ENCODE measurements at places on chromosomes 1 and 21.

DNA sequence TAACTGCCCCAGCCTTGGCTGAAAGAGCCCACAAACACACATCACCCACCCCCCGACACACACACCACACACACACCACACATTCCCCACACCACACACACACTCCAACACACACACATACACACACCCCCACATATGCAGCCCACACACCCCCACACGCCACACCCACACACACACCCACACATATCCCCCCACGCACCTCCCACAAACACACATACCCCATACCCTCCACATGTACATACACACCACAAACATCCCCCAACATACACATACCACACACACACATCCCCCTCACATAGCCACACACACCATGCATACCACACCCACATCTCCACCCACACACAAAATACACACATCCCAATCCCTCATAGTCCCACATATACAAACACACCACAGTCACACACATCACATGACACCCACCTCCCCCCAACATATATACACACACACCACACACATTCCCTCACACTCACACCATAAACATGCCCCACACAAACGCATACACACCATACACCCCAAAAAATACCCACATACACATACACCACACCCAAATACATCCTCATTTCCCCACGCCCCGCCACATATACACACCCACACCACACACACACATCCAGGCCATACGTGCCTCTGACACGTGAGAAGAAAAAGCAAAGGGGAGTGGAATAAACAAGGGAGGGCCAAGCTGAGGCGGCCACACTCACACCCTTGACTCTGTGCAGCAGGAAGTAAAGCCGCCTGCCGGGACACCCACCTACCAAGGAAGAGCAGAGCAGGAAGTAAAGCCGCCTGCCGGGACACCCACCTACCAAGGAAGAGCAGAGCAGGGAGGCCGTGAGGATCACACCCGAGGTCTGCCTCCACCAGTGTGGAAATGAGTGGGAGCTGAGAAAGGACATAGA lies 53.7 kb downstream of the HSF2BP start:
- DNase-seq = no peak

DNA sequence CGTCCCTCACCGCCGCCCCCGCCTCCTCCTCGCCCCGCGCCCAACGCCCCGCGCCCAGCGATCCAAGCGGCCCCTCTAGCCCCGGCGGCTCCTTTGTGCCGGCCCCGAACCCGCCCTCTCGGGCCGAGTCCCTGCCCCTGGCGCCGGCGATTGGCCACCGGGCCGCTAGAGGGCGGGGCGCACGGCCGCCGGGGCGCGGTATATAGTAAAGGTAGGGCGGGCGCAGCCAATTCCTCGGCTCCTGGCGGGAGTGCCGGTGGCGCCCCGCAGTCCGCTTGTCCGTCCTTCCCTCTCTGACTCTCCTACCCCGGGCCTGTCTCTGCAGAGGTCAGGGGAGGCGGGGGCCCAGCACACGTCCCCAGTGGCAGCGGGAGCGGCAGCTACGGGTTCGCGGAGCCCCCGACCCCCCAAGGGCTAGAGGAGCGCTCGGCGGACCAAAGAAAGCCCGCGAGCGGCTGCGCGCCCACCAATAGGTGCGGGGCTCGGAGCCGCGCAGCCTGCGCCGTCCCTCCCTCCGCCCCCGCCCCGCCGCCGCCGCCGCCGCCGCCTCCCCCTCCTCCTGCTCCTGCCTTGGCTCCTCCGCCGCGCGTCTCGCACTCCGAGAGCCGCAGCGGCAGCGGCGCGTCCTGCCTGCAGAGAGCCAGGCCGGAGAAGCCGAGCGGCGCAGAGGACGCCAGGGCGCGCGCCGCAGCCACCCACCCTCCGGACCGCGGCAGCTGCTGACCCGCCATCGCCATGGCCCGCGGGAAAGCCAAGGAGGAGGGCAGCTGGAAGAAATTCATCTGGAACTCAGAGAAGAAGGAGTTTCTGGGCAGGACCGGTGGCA lies at the start of gene ATP1B1:
Gene ATP1B1 (plus strand): TSS at position 596 of the 826 bp plus-strand sequence. CDS start 140 bp downstream, at position 736.
- peak; percentile 91 for DNase-seq

DNA sequence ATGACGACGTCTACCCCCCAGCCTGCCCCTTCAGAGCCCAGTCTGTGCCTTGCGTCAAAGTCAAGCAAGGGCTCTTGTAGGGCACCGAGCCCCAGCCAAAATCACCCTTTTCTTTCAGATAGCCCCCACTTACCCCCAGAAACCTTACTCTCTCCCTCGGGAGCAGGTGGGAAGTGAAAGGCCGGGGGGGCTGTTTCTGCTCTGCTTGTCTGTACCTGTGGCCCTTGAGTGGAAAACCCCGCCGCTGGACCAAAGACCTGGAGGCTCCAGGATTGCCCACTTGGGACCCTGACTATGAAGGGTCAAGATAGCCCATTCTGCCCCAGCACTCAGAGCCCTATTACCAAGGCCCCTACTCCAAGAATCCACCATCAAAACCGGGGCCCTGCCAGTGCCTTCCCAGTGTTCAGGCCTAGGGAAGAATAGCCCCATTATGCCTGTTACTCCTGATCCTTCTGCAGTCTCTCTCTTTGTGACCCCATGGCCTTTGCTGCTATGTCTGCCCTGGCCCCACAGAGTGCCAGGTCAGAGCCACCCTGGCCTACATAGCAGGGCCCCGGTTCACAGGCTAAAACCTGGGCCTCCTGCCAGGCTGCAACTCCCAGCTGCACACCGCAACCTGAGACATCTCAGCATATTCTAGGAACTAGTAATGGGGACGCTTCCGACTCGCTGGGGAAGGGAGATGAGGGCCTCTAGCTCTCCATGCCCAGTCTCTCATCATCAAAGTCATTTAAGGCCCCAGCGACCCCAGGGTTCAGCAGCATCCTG lies 22.2 kb upstream of the HPDL start:
- DNase-seq = peak; percentile 21

DNA sequence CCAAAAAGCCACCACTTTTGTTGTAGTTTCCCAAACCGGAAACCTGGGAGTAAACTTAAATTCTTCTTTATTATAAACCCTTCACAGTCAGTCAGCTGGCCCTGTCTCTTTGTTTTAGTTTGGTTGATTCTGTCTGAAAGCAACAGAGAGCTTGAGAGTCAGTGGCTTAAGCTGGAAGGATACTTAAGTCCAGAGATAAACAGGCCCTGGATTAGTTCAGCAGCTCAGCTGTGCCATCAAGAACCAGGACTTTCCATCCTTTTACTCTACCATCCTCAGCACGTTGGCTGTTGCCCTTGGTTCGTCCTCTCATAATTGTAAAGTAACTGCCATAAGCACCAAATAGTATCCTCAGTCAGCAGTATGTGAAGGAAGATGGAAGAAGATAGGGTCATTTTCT lies 4.5 kb downstream of the DESI2 start:
- DNase-seq = no peak

DNA sequence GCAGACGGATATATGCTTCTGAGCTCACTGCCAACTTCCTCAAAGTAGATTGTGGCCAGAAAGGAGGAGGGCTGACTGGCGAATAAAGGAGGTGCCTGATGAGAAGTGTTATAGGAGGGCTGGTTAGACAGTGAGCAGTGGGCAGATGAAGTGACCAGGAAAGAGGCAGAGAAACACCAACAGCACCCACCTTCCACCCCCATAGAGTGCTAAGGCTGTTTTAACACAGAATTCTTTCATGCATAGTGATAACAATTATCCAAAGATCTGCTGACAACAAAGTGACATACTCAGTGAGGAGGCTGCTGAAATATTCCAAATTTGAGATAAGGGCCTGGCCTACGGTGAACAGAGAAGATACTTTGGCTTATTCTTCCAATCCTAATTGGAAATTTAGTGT lies 21.2 kb upstream of the MTR start:
- no peak for DNase-seq

Data from DMS153 (cell line).